ENCODE measurements at places on chromosomes 3 and 15.

DNA sequence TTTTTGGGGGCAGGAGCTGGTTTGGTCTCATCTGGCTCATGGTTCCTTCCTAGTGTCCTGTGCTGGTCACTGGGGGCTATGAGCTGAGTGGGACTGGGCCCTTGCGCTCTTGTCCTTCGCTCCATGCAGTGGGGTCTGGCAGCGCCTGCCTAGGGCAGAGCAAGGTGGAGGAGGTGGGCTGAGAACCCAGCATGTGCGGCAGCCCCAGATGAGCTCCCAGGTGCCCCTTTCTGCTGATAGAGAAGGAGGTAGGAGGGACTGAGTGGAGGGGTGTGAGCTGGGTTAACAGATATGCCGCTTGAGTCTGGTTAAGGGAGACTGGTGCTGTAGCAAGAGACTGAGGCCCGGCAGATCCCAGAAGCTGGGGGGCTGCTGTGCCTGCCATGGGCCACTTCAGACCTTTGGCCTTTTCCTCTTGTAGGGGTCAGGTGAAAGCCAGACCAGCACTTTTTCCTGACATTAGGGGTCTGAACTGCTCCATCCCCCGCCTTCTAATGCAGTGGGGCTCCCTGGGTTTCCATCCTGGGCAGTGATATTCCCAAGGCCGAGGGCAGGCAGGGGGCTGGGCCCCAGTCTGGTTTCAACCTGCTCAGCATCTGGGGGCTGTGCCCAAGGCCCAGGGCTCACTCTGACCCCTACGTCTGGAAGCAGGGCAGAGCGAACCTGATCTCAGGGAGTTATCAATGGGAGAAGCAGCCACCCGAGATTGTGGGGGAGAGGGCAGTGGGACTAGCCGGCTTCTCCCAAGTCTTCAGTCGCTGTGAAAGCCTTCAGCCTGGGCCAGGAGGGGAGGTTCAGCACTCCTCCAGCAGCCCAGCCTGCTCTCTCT is 62.9 kb upstream of the PRR23C start:
- DNase-seq: no peak

DNA sequence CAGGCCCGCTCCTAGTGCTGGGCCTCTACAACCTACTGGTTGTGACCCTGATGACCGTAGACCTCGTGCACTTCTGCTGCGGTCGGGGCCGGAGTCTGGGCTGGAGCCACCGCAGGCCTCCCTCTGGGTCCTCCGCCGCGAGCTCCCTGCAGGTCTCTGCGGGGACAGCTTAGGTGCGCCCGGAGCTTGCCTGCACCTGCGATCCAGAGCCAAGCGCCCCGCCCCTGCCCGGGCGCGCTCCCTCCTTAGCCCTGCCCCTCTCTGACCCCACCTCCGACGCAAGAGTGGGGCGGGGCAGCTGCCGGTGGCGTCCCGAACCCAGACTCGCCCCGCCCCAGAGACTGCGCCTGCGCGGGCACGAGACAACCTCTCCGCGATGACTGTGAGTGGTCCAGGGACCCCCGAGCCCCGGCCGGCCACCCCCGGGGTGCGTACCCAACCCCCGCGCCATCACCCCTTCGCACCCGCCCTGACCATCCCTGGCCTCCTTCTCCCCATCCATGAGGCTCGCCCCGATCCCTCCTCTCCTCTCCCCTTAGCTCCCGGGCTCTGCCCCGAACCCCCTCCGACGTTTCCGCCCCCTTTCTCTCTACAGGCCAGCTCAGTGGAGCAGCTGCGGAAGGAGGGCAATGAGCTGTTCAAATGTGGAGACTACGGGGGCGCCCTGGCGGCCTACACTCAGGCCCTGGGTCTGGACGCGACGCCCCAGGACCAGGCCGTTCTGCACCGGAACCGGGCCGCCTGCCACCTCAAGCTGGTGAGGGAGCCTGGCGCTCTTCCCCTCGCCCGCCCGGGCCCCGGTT is at the start of gene UNC45A:
UNC45A (plus strand) TSS at position 337 of the 803 bp plus-strand sequence; CDS start at position 377, 40 bp downstream.
- DNase-seq: peak; percentile 84

GRCh38 chr15:62854420-62855084 is 188.0 kb upstream of the TPM1 start:
- no peak for DNase-seq

DNA sequence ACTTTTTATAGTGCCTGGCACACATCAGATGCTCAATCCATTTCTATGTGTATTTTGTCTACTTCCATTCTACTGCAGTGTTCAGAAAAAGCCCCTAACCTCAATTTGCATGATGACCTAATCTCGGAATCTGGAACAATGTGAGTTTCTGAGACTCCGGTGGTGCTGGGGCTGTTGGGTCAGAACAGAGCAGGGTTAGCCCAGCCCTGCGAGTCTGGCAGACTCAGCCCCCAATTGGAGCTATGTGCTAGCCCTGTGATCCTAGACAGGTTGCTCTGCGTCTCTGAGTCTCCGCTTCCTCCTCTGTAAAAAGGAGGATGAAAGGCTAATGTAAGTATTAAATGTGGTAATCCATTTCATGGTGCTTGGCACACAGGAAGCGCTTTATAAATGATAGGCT is 95.0 kb upstream of the ICE2 start:
- no peak for DNase-seq

- peak; percentile 43 for DNase-seq
Measured at GRCh38 chr3:99532246-99532645, 106.1 kb upstream of the COL8A1 start.

- no peak for DNase-seq
Measured at GRCh38 chr3:127762077-127762786, 60.1 kb downstream of the MGLL start.

DNA sequence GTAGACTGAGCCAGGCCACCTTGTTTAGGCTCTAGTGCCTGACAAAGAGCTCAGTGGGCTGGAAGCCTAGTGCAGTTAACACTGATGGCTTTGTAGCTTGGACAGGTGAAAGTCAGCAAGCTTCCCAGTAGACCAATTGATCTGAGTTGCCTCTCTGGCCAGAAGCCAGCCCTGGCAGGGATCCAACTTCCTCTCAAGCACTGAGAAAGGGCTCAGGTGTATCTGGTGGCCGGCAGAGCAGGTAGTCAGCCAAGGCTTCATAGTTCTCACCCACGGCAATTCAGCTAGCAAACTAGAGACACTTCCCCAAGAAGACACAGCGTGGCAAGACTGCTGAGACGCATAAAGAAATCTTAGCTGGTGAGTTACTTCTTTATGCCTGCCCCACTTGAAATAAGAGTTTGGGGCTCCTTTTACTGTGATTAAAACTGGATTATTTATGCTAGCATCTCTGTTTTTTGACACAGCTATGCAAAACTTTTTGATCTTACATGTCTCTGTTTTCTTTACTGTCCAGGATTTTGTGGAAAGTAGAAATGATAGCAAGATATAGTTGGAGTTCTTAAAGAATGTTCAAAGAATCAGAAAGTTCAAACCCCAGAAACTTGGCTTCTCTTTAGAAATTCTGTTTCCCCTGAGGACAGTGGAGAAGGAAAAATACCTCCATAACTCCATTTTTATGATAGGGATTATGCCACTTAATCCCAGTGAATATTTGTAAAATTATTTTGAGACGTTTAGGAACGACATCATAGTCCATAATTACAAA is 8.4 kb upstream of the CA12 start:
- no peak for DNase-seq

DNA sequence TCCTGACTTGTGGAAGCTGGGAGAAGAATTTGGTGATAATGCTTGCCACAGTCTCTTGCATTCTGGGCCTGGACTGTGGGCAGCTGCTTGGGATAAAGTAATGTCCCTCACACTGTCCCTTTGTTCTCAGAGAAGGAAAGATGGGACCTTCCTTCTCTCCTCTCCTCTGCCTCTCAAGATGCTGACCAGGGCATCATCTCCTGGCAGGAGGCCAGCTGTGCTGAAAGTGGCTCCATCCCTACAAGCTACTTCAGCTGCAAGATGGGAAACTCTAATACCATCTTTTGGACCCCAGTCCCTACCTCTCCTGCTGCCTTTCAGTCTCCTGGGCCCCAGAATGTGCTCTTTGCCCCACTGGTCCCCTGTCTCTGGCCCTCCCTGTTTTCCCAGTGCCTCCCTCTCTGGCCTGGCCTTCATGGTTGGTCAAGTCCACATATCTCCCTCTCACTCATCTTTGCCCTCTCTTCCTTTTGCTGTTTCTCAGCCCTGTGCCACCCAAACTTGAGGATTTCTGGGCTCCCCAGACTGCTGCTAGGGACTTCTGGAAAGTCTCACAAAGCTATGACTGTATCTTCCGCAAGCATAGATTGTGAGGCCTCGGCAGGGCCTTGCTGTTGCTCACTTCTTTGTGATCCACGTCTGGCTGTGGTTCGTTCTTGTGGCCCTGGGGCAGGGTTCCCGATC is 7.1 kb upstream of the SLC6A20 start:
- DNase-seq: no peak

Data from SW 1271 (cell line).